ENCODE measurements at places on chromosomes 5 and 9.

- DNase-seq: no peak
These were observed 154.5 kb downstream of the NR3C1 start for GRCh38 chr5:143248822-143249579.

- no peak for DNase-seq
These were observed 316.7 kb downstream of the SLIT3 start for GRCh38 chr5:168984135-168984675.

- no peak for DNase-seq
These were observed 16.8 kb downstream of the SIL1 start for GRCh38 chr5:139181322-139181730.

DNA sequence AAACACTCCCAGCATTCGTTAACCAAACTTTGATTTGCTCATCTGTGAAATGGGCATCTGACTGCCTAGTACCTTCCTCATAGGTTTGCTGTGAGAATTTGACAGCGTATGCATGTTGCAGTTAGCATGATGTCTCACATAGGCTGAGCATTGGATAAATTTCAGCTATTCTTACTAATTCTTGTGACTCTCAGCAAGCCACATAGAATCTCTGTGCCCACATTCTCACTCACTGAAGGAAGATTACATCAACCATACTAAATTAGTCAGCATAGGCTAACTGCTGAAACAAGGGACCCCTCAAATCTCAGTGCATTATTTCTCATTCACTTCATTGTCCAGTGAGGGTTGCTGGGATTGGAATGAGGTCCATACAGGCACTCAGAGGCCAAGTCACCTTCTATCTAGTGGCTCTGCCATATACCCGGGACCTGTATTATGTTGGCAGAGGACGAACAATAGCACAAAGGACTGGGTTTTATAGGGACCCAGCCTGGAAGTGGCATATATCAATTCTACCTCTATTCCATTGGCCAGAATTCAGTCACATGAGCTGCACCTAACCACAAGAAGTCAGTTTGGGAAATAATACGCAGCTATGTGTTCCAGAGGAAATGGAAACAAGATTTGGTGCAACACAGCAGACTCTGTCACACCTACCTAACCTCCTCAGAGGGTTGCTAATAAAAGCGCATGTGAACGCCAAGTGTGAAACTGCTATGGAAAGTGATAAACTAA lies 4.2 kb upstream of the PTGER4 start:
- no peak for DNase-seq

- no peak for DNase-seq
These were observed 114.4 kb downstream of the PCSK1 start for GRCh38 chr5:96318569-96319110.

- DNase-seq: no peak
These were observed 5.2 kb upstream of the TLE1 start for GRCh38 chr9:81694541-81694940.

- DNase-seq: no peak
These were observed 39.2 kb upstream of the PCA3 start for GRCh38 chr9:76725011-76725546.

GRCh38 chr9:70285246-70285645 lies 26.5 kb downstream of the SMC5 start:
- no peak for DNase-seq

DNA sequence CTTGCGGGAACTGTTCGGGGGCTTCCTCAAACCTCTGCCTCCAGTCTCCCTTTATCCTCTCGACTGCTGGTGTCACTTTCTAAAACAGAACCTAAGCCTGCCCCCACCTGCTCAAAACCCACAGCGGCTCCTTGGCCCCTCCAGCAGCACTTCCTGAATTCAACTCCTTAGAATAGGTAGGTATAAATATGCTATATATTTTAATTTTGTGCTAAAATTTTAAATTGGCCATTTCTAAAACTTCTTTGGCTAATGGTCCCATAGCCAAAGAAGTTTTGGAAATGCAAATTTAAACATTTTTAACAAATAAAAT lies 71.8 kb upstream of the TBC1D2 start:
- DNase-seq: no peak

DNA sequence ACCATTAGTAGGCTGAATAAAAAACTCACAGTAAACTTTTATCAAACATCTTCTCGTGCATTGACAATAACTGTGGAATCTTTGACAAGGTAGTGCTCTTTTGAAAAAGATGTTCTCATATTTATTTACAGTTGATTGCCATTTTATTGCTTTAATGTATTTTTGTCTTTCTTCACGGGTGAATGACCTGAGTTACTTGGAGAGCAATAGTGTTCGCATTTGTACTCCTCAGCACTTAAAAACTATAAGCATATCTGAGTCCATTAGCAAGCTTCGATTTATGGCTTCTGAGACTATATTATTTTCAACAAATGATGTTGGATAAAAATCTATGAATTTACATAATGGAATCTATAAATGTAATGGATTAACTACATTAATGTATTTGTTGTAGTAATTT lies 1012.3 kb downstream of the CDH9 start:
- DNase-seq: no peak

- DNase-seq: no peak
These were observed 223.9 kb upstream of the KLF4 start for GRCh38 chr9:107713470-107713869.

GRCh38 chr9:87547671-87548081 lies 50.0 kb downstream of the DAPK1 start:
- peak; percentile 45 for DNase-seq

DNA sequence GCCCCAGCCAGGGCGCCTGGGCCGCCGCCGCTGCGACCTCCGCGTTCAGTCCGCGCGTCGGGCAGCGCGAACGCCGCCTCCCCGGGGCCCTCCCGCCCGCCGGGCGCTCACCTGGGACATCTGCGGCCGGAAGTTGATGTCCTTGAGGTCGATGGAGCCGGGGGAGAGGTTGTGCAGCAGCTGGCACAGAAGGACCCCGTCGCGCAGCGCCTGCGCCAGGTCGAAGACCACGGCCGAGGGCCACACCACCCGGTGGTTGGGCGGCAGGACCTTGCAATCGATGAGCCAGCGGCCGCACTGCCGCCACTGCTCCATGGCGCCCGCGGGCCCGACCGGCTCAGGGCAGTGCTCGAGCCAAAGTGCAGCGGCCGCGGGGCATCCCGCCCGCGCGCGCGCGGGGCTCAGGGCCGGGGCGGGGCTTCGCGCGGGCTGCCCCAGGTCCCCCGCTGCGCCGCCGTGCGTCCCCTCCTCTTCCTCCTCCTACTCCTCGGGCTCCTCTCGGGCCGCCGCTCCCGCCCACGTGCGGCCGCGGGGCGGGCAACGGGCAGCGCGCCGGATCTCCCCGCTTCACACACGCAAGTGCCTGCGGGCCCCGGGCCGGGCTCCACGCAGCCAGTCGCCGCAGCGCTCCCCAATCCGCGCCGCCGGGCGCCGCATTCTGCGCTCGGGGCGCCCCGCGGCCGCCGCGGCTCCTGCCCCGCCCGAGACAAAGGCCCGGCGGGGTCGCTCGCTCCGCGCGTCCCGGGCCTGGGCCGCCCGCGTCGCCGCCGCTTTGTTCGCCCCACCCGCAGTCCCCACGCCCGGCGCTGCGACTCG lies at the start of gene VAV2:
Gene VAV2, minus strand, starts transcription at position 361 of the 816 bp plus-strand sequence. Its CDS starts 46 bp downstream, at position 315.
- peak; percentile 84 for DNase-seq

DNA sequence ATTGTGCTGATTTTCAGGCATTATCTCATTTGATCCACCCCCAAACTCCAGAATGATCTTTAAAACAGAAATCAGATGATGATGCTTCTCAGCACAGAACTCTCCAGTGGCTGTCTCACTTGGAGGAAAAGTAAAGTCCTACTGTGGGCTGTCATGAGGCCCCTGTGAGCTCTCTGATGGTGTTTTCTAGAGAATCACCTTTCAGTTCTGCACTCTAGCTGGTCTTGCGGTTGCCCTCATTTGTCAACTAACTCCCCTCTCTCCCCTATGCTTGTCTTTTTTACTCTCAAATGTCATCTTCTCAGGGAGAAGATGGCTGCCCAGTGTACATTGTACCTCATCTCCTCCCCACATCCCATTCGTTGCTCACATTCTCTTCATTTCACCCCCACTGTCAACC lies 295.8 kb downstream of the MLLT3 start:
- no peak for DNase-seq

- DNase-seq: no peak
These were observed 278.7 kb upstream of the KLF4 start for GRCh38 chr9:107768224-107768623.

- DNase-seq: peak; percentile 68
These were observed 148.4 kb downstream of the MAPKAP1 start for GRCh38 chr9:125558453-125559092.

DNA sequence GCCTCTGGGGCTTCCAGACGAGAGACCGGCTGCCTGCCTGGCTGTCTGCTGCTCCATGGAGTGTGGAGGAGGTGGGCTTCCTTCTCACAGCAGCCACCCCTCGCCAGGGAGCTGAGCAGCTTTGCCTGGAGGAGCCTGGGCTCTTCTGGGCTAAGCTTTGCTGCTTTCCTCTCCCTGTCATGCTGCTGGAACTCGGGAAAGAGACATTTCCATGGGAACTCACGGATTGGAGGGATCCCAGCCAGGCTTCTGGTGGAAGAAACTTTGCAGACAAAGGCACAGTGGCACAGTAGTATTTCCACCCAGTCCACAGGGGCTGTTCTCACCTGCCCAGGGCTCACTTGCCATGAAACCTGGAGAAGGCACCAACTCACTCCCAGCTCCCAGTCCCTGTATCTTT lies 5.6 kb upstream of the NTNG2 start:
- no peak for DNase-seq

DNA sequence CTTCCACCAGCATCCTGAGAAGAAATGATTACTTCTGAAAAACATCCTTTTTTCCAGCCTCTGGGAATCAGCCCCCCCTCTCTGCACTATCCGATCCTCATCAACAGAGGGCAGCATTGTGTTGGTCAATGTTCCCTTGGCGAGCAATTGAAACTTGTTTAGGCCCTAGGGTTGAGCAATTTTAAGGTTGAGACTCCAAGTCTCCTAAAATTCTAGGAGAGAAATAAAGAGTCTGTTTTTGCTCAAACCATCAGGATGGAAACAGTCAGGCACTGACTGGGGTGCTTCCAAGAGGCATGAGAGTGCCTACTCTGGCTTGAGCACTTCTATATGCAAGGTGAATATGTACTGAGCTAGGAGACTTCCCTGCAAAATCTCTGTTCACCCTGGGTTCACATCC lies 12.4 kb upstream of the CYFIP2 start:
- peak; percentile 52 for DNase-seq

- DNase-seq: no peak
These were observed 27.5 kb downstream of the STK10 start for GRCh38 chr5:172160506-172160905.

GRCh38 chr9:113930390-113930783 lies 54.3 kb downstream of the ZNF618 start:
- no peak for DNase-seq

DNA sequence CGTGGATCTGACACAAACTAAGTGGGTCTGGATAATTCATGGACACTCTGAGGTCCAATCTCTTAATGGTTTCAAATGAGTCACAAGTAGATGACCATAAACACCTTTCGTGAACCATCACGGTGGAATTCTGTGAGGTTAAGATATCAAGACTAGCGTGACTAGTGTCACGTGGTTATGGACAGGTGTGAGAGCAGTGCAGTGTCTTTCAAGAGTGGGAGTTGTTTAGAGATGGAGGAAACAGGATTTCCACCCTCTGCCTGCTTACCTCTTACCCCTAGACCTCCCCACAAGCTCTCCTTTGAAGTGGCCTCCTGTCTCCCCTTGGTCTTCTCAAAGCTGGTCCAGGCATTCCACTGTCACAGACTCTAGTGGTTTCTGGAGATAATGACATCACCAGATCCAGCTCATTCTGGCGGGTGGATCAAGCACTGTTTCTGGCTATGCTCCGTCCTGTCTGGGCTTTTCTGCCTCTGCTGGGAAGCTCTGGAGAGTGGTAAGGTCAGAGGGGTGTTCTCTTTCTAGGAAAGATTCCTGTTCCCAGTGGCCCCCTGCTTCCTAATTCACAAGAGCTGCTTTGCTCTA lies 20.0 kb upstream of the ZNF782 start:
- no peak for DNase-seq

- no peak for DNase-seq
These were observed 43.8 kb downstream of the PRKACG start for GRCh38 chr9:68970151-68970550.

DNA sequence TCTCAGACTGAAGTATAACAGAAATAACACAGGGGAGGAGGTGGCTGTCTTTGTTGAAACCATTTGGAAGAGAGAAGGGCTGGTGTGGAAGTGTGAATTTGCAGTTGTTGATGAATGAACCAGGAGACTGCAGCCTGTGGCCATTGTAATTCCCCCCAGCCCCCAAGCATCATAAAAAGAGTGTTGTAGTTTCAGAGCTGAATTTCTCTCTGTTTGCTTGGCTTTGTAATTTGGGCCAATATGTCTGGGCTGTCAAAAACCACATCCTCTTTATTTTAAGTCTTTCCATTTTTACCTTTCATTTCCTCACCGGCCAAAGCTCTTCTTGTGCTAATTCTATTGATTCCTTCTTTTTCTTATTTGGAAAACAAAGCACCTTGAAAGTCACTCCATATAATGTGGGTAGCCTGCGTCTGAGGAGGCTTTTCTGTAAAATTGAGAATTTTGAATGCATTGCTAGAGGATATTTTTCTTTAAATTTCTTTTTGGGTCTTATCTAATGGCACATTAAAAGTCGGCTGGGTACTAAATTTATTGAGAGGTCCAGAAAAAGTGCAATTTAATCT lies 383.3 kb downstream of the OSTF1 start:
- DNase-seq: no peak

- DNase-seq: no peak
These were observed 199.3 kb upstream of the PDE4D start for GRCh38 chr5:60092671-60093422.

- DNase-seq: peak; percentile 69
These were observed 40.8 kb upstream of the GLRX start for GRCh38 chr5:95863383-95863757.

GRCh38 chr5:79399046-79399445 lies 114.9 kb downstream of the HOMER1 start:
- DNase-seq: no peak

- no peak for DNase-seq
These were observed 34.6 kb downstream of the HABP4 start for GRCh38 chr9:96484521-96484931.

DNA sequence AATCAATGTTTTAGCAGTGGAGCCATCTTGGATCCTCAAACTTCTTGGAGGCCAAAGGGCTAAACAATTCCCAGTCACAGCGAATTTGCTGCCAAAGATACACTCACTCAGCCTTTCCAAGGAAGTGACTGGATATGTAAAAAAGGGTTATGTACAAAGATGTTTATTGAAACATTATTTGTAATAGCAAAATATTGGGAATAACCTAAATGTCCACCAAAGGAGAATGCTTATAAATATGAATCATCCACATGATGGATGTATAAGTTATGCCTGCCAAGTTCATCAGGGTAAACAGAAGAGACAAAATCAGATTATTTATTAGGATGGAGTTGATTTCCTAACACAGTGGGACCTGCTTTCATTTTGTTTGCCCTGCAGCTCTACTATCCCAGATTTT lies 145.2 kb upstream of the ABCA1 start:
- no peak for DNase-seq

GRCh38 chr9:91001146-91001611 lies 199.6 kb downstream of the SYK start:
- peak; percentile 25 for DNase-seq
